Stimulated activated CD4-positive, alpha-beta T cell treated with anti-CD3 and anti-CD28 coated beads, Interleukin-2, amount 100 ng/mL, for 48 hours (primary cell): ENCODE measurements at places on chromosomes 7 and 10.

DNA sequence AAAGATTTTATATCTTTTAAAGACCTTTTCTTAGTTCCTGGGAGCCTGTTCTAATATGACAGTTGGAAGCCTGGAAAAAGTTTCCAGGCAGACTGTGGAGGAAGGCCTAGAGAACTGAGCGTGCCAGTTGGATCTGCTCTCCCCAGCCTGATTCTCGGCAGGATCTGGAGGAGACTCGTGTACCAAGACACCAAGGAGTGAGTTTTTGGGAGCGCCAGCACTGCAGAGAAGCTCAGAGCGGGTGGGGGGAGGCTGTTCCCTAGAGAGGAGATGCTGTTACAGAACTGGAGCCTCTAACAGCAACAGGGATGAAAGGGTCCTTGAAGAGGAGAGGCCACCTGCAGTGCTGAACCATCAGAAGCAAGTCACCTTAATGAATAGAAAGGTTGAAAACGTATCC is 52.9 kb downstream of the LYZL2 start:
- no peak for DNase-seq

DNA sequence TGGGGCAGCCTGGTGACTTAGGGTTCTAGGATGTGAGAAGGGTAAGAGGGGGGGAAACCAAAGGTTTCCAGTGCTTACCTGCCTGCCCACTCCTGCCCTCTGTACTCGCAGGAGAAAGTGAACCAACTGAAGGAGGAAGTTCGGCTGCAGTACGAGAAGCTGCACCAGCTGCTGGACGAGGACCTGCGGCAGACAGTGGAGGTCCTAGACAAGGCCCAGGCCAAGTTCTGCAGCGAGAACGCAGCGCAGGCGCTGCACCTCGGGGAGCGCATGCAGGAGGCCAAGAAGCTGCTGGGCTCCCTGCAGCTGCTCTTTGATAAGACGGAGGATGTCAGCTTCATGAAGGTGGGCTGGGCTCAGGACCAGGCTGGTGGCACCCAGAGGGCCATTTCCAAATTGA is 10.7 kb downstream of the TRIM8 start:
- DNase-seq: no peak

- no peak for DNase-seq
These were observed 878 bp downstream of the GLRX3 start for GRCh38 chr10:130137090-130137448.

DNA sequence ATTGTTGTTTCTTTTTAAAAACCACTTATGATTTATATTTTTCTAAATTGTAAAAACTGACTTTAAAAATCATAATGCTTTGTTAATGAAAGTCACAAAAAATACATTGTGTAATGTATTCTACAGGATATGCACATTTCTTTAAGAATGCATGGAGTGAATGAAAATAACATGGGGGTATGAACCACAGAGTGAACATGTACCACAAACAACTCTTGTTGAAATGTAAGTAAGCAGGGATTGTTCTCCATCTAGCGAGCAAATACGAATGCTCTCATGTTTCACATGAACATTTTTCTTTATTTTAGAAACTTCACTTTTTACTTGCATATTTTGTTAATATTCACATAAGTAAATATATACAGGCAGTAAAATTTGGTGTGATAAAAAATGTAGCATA is 35.6 kb upstream of the LAMB4 start:
- no peak for DNase-seq

- no peak for DNase-seq
These were observed 25.5 kb downstream of the RNLS start for GRCh38 chr10:88557658-88558057.

GRCh38 chr7:70016044-70016770 is 417.9 kb downstream of the AUTS2 start:
- DNase-seq: no peak

DNA sequence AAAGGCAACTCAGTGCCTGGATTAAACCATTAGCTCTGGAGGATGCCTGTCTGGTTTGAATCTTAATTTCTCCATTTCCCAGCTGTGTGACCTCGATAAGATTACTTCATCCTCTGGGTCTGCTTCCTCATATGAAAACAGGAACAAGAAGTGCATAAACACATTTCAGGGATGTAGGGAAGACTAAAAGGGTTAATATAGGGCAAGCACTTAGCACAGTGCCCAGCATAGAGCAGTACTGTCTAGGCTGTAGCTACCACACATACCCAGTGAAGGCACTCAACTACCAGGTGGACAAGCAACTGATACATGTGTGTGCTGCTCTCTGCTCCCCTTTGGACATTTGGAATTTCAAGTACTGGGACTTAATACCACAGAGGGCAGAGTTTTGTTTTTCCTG is 85.4 kb downstream of the KCNMA1 start:
- DNase-seq: no peak

DNA sequence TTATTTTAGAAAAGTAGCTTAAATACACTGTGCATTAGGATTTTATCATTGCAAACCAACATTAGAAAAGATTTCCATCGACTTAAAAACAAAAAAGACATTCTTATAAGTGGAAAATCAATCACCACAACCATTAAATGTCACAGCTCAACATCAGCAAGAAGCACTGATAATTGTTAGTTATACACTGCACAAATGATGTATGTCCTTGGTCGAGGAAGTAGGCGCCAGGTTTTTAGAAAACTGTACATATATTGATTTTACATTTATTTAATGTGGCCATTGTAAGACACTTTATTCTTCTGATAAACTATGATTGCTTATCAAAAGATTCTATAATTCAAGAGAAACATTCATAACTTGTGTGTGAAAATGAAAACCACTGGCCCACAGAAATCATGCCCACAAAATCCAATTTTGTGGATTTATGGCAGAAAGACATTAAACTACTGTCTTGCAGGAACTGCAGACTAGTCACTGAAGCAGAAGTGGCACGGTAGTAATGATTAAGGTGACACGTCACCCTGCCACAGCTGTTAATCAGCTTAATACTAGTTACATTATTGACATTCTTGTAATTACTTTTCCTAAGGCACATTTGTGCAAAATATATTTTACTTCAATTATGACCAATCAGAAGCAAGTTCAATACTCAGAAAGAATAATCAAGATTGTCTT is 79.4 kb downstream of the VPS41 start:
- no peak for DNase-seq

GRCh38 chr10:126252884-126253610 is 135.2 kb downstream of the ADAM12 start:
- DNase-seq: no peak

GRCh38 chr7:142720172-142720773 is 29.0 kb upstream of the PRSS1 start:
- DNase-seq: no peak

- DNase-seq: no peak
These were observed 11.5 kb downstream of the AQP1 start for GRCh38 chr7:30923009-30923773.

DNA sequence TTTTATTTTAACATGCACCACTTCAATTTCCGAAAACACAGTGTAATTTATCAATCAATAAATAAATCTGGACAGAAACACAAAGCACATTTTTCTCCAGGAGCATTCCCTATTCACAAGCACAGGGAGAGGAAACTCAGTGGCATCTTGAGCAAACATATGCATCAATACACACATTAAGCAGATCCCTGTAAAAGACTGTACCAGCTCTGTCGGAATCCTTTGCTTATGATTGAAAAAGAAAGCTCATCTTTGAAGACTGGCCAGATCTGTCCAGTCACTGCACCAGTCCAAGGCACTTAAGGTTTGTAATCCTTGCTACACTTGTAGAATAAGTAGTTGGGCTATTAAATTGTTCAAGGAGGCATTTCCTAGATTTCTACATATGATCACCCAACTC is 343.9 kb downstream of the BMPER start:
- DNase-seq: no peak

DNA sequence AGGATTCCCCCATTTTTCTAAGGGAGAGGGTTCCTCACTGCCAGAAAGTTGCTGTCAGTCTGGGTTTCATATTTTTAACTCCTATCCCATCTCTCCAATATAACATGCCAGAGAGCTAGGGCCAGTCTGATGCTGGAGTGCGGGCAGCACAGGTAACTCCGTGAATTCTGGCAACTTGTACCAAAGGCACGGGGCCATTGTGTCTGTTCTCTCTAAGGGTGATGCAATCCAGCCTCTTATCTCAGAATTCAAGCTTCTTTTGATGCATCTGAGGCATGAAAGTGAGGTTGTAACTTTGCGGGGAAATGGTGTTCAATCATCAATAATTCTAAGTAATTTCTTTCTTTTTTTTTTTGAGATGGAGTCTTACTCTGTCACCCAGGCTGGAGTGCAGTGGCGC is 1074.4 kb downstream of the TYW1 start:
- no peak for DNase-seq

GRCh38 chr7:82624337-82624736 is 180.8 kb upstream of the CACNA2D1 start:
- no peak for DNase-seq

DNA sequence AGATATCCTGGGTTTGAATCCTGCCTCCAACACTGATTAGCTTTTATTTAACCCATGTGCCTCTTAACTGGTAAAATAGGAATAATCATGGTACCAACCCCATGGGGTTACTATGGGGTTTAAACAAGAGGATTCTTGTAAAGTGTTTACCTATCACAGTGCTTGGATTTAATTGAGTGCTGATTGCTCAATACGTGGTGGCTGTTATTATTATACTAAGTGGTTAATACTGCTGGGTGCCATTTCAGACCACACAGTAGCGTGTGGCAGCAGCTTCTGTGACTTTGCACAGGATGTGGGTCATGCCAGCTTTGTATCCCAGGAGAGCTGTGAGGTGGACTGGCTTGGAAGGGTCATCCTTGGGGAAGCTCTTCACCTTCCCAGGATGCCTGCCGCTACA is 177.2 kb downstream of the SEC23IP start:
- no peak for DNase-seq

DNA sequence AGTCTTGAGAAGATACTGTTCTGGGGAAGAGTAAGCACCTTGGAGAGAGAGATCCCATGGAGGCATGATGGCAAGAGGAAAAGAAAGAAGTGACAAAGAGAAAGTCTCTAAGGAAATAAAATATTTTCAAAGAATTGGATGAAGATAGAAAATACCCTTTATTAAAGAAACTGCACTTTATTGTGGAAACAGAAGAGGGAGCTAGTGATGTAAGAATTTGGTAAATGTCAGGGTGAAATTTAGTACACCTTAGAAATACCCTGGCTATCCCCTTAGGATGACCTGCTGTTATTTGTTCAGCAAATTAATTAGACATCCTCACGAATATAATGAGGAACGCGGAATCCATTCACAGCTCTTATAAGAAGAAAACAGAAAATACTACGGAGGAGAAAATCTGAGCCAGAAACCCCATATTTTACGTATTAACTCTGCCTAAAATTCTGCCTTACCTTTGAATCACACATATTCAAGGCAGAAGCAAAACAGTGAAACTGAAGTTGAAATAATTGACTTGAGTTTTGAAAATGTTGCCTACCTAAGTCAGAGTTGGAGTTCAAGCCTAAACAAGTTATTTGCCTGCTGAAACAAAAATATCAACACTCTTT is 90.7 kb downstream of the TFPI2 start:
- no peak for DNase-seq
